ENCODE measurements at places on chromosomes 2 and 18.

DNA sequence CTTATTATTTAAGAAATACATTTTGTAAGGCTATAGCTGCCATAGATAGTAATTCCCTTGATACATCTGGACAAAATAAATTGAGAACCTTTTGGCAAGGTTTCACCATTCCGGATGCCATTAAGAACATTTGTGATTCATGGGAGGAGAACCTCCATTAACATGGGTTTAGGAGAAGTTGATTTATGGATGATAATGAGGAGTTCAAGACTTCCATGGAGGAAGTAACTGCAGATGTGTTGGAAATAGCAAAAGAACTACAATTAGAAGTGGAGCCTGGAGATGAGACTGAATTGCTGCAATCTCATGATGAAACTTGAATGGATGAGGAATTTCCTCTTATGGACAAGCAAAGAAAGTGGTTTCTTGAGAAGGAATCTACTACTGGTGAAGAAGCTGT is 17.3 kb downstream of the PHLPP1 start:
- DNase-seq = no peak

DNA sequence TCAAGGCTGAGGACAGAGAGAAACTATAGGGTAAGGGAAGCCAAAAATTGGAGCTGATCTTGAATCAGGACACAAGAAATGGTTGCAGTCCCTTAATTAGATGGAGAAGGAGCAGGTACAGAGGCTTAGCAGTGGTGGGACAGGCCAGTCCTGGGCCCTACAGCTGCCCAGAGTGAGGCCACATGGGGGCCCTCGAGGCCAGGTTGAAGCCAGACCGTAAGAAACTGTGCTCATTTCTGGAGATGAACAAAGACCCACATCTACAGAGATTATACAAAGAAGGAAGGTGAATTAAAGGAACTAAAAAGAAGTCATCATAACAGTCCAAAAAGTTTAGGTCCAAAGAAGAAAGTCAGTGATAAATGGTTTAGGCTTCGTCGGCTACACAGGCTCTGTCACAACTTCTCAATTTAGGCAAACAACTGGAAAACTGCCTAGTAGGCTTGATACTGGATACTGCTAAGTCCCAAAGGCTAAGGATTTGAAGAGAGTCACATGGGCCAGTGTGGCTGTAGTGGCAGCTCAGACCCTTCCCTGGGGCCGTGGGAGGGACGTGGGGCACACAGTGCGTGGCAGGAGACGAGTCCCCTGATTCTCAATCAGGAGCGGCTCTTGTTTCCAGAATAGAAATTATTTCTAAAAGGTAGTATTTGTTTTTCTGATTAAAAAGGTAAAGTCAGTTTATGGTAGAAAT is 50.4 kb upstream of the CNGA3 start:
- DNase-seq = no peak

DNA sequence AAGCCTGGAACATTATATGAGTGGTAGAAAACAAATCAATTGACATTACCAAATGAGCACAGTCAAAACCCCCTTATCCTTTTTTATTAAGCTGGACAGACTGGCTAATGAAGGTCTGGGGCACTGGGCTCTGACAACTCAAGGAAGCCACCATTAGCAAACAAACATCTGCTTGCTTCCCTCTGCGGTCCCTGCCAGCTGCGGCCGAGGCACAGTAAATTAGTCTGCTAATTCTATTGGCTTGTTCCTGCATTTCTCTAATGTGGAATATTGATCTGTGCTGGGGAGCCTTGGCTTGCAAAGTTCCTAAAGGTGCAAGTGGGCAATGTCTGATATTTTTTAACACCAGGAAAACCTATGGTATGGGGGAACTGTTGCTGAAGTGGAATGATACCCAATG is 300.3 kb downstream of the MTX2 start:
- DNase-seq = no peak

DNA sequence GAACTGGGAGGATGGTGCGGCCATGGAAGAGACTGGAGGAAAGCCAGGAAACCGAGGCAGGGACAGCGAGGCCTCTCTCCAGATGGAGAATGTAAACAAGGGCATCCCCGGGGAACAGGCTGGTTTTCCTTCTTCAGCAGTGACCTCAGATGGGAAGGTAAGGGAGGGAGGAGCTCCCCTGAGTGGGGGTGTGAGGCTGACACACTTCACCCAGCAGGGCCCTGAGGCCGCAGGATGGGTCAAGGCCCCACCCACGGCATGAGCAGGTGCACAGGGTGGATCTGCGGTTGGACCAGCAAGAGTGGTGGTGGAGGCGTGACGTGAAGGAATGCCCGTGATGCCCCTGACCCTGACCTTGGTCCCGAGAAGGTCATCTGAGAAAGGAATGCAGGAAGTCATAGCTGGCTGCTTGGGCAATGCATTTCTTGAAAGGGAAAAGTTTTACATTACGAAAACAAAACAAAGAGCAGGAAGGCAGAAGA is 48.1 kb downstream of the ADCY3 start:
- DNase-seq = no peak

GRCh38 chr18:78871618-78872017 is 108.0 kb upstream of the SALL3 start:
- no peak for DNase-seq

DNA sequence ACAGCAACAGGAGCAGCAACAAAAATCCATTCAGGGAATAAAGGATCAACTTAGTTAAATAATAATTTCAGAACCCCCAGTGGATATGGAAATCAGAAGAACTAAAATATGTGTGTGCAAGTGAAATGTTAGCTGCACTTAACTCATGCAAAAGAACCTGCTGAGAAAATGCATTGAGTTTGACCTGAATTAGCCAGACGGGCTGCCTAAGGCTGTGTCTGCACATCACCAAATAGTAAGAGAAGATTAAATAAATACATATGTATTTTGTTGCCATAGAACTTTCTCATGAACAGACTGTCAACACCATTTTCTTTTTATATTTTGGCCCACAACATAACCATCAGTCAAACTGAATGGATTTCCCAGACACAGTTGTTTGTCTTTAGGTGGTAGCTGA is 262.0 kb upstream of the PIK3C3 start:
- no peak for DNase-seq

GRCh38 chr2:191604154-191604553 is 73.8 kb upstream of the NABP1 start:
- no peak for DNase-seq

DNA sequence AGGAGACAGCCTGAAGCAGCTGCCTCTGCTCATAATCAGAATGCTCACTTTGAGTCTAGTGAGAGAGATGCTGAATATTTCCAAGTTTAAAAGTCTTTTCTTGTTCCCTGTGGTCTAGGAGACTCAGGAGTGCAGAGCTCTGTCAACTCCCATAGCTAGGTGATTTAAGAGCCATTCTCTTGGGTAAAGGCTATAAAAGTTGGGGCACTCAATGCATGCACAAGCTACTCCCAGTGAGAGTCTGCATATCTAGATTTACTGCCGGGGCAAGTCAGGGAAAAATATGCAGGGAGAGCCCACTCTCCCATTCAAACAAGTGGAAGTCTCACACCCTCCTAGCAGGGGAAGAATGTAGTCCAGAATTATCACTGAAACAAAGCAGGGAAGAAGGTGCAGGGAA is 408.6 kb upstream of the KCNJ3 start:
- DNase-seq = no peak

GRCh38 chr18:76378526-76379215 is 116.4 kb downstream of the ZNF516 start:
- DNase-seq = no peak

- no peak for DNase-seq
These were observed 5.3 kb downstream of the FIGN start for GRCh38 chr2:163730556-163730955.
